ENCODE measurements at places on chromosomes 2 and 18.
A peak's percentile ranks its signal among the peaks of the same experiment; 100 is the strongest.

- no peak for DNase-seq
Measured at GRCh38 chr2:72512376-72512775, 313.5 kb downstream of the EXOC6B start.

GRCh38 chr2:55163941-55164390 lies 68.1 kb downstream of the CLHC1 start:
- no peak for DNase-seq

DNA sequence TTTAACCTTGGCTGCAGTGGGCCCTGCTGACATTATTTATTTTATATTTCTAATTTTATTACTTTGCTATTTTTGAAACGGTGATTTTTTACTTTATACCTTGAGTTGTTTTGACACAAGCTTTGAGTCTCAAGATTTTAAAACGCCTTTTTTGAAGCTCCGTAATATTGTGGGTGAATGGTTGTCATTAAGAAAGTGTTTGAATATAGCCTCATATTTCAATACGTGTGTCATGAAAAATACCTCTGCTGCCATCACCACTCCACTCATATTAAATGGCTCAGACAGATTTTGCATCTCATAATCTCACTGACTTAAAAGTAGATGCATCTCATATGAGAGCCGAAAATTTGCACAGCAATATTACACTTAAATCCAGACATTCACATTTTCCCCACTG lies 106.6 kb downstream of the CTNNA2 start:
- no peak for DNase-seq

DNA sequence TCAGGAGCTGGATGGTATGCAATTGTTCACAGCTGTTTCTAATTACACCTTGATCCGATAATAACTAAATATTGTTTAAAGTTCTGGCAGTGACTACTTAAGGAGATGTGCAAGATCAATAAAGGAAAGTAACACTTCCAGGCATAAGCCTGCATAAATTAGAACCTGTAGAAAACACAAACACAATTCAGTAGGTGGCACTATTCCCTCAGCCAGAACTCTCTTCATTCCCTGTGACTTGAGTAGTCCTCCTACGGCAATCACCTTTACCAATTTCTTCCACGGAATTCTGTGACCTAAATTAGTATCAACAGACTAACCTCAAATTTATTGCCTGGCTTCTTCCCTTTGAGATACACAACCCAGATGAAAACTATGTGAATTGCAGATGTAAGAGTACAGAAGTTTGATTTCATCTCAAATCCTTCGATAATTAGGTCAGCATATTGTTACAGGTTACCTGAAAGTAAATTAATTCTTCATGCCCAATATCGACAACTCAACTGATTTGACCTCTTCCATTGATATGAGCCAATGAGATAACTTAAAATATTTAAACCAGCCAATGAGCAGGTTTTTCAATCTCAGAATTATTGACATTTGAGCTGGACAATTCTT lies 137.8 kb downstream of the PID1 start:
- no peak for DNase-seq

GRCh38 chr2:12612671-12613070 lies 104.1 kb upstream of the TRIB2 start:
- no peak for DNase-seq

DNA sequence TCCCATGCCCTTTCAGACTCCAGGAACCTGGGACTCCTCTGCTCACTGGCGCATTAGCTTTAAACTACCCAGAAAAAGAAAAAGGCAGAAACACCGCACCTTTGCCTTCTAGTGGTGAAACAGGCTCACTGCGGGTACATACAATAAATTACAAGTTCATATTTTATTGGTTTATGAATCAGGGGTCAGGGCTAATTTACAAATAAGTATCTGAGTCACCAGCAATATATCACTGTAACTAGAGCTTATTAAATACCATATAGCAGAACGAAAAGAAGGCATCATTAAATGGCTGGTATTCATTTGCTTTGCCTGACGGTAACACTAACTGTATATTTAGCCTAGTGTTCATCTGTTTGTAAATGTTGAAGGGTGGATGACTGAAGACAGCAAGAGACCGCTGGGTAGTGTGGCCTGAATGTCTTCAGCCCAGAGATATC lies 26.9 kb upstream of the DTNB start:
- peak; percentile 9 for DNase-seq

DNA sequence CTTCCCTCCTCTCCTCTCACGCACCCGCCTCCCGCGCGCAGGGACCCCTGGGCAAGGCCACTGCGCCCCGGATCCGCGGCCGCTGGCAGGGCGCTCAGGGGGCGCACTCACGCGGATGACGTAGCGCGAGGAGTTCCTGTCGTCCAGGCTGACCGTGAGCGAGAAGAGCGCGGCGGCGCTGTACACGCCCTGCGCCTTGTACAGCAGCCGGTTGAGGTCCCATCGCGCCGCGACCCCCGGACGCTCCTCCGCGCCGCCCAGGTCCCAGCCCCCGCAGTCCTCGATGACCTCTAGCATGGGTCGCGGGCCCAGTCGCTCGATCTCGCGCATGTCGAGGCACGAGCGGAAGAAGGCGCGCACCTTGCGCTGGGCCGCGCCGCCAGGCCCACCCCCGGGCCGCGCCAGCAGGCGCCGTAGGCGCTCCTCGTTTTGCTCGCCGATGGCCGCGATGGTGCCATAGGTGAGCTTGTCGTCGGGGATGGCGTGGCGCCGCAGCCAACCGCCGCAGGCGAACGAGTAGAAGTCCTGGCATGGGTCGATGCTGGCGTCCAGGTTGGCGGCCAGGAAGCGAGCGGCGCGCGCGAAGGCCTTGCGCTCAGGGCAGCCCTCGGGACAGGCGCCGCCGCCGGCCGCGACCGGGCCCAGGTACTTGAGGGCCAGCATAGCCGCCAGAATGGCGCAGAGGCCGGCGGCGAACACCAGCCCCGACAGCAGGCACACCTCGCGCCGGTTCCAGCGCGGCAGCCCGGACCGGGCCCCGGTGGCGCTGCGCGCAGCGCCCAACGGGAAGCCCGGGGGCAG lies 1.7 kb downstream of the ECEL1 start:
- DNase-seq = no peak

- no peak for DNase-seq
Measured at GRCh38 chr2:239763433-239764097, 261.6 kb downstream of the NDUFA10 start.
